ENCODE measurements at places on chromosomes 7 and 10.

DNA sequence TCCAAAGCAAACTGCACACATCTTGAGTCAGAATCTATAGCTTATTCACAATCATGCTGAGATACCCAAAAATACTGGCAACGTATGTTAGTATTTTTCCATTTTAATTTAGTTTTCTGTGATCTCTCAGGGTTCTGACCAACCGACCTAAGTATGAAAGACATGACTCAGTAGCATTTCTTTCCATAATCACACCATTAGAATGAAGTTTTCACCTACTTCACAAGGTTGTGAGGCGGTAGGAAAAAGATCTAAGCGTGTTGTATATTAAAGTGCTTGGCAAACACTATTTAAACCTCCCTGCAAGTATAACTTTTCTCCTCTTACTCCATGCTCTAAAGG, 49.1 kb downstream of the PLCE1 start:
- no peak for DNase-seq

GRCh38 chr10:35843524-35844181, 201.6 kb upstream of the FZD8 start:
- no peak for DNase-seq

DNA sequence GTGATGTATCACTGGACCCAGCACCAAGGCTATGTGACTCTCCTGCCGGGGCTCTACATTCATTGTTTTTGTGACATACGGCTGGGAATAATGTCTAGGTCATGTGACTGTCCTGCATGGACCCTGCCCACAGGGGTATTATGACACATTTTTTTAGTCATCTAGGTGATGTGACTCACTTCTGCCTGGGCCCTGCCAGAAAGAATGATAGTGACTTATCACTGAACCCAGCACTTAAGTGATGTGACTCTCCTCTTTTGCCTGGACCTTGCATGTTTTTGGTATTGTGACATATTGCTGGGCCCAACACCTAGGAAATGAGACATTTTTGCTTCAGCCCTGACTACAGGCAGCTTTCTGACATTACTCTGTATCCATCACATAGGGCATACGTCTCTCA, 51.1 kb upstream of the ZNF107 start:
- no peak for DNase-seq

- peak; percentile 46 for DNase-seq
These were observed 39.4 kb upstream of the SH2D4B start for GRCh38 chr10:80498078-80498832.

DNA sequence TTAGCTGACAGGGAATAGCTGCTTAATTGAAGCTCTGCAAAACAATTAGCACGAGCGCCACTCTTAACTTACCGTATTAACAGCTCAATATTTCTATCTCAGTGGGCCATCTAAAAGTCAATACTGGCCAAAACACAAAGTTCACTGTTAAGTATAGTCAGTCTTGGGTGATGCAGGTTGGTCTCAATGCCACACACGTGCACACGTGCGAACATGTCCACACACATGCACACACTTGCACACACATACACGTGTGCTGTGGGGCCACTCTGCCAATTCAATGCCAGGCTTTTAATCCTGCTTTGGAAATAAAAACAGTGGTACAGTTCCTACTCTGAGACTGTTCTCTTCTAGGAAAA, 105.1 kb downstream of the GRB10 start:
- no peak for DNase-seq
